ENCODE measurements at places on chromosomes 2 and 18.
A peak's percentile ranks its signal among the peaks of the same experiment; 100 is the strongest.

GRCh38 chr2:141393214-141393545 lies 737.6 kb downstream of the LRP1B start:
- no peak for DNase-seq

GRCh38 chr2:112162956-112163355 lies 24.8 kb downstream of the FBLN7 start:
- DNase-seq = no peak

DNA sequence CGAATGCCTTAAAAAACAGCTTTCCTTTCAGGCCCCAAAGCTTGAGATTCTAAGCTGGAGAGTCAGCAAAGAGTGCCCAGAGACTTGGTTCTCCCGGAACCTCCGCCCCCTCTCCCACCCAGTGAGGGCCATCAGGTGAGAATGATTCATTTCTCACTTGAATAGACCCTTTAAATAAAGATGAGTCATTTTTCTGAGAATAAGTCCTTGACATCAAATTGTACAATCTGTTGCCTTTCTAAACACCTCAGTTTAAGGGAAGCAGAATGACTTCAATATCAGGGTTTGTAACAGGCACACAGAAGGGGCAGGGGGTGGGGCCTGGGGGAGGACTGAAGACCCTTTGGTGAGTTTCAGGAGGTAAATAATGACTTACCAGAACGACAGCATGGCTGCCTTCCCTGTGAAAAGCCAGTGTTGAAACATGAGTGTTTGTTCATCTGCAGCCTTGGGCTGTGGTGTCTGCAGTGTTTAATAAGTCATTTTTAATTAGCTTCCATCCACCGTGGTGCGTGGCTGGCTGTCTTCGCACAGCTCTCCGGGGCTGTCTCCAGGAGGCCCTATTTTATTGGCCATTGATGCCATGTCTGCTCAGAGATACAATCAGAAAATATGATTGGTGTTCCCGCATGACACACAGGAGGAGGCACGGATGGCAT lies 134.9 kb upstream of the ZNF236 start:
- DNase-seq = no peak

GRCh38 chr2:10043906-10044601 lies 704 bp downstream of the KLF11 start:
- DNase-seq = peak; percentile 99

GRCh38 chr18:24112464-24112863 lies 26.4 kb upstream of the CABYR start:
- no peak for DNase-seq

- DNase-seq = no peak
These were observed 11.5 kb downstream of the NMUR1 start for GRCh38 chr2:231518771-231519170.

DNA sequence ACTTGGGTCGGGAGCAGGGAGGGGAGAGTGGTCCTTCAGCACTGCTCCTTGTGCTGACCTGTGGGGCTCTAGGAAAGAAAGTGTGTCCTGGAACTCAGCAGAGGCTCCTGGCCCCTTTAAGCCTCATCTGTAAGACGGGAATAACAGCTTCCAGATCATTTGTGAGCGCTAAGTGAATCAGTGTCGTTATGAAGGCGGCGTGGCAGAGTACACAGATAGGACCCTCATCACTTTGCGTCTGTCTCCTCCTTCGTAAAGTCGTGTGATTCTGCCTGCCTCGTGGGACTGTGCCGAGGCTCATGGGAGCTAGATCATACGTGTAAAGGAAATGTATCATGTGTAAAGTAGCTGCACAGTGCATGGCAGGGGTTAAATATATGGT lies 18.6 kb downstream of the COLEC11 start:
- DNase-seq = no peak

DNA sequence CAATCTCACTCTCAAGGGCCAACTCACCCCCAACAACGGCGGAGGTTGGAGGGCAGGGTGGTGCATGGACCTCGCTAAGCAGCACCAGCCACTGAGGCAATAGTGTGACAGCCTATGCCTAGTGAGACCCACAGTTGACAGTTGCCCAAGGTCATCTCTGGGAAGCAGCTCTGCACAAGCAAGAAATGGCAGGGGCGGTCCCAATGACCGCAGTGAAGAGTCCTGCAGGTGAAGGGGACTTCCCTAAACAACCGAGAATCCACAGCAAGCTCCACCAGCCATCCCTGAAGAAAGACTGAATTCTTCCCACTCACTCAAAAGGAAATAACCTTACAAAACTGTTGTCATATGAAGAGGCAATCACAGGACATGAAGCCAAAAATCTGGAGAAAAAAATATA lies 313.4 kb upstream of the ID2 start:
- DNase-seq = no peak

DNA sequence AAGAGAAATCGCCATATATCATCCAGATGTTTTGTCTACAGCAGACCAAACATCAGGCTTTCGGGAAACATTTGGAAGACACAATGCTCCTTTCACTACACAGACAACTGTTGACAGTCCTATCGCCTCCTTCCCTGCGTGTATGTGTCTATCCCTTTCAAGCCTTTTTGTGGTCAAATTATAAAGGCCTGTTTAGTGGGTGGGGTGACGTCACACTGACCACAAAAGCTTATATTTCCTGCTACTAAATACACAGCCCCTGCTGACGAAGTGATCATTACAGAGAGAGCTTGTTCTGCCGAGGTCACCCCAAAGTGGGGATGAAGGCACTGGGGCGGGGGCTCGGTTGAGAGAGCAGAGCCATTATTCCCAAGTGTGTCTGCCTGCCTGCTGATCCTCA lies 302.7 kb upstream of the TNP1 start:
- DNase-seq = peak; percentile 27

DNA sequence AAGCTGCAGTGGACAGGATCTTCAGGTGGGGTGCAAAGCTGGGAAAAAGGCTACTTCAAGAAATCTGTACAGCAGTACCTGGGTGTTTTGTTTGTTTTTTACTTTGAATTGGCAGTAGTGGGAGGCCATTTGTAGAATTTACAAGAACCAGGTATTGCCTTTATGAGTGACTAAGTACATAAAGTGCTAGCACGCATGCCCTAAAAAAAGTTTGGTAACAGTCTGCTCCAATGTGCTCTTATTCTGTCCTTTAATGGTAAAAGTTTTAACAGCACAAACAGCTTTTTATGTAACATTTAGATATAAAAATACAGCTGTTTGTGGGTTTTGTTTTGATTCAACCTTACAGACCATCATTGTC lies 17.2 kb downstream of the REV1 start:
- no peak for DNase-seq

- peak; percentile 46 for DNase-seq
These were observed 149.6 kb downstream of the IRS1 start for GRCh38 chr2:226649871-226650660.

Data from stimulated activated CD4-positive, alpha-beta T cell treated with anti-CD3 and anti-CD28 coated beads, Interleukin-2, amount 100 ng/mL, for 24 hours (primary cell).